GM18507 (cell line): ENCODE measurements at places on chromosomes 3 and 15.

GRCh38 chr15:39219608-39220007 is 361.3 kb upstream of the THBS1 start:
- no peak for DNase-seq

GRCh38 chr15:56484287-56484686 is 19.4 kb upstream of the MNS1 start:
- DNase-seq = no peak

DNA sequence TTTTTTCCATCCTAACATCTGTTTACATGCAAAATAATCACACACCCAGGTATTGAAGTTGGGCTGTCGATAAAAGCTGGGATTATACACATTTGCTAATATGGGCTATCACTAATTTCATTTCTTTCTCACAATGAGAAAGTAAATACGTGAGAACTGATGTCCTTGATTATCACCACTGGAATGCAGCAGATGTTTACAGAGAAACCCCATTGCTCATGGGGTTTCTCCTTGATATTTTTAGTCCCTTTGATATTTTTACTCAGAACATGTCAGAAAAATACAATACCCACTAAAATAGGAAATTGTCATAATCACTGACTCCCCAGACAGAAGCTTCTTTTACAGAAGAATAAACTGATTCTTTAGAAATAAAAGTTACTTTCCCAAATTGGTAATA is 535.1 kb upstream of the CCDC54 start:
- DNase-seq = no peak

- DNase-seq = no peak
Measured at GRCh38 chr3:113169891-113170452, 41.4 kb upstream of the BOC start.

DNA sequence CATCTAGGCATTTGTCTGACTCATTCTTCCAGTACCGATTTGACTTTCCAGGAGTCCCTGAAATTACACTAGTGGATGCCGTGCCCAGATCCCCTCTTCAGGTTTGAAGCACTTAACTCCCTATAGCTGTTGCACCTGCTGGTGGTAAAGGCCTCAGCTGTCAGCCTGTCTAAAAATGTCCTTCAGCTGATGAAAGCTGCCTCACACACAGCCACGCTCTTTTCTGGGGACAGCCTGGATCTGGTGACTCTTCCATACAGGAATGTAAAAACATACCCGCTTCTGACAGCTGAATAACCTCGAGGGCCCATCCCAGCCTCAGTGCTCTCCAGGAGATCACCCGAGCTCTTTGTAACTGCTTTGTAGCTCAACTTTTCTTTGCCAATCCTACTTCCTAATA is 534.1 kb upstream of the GRM7 start:
- no peak for DNase-seq

DNA sequence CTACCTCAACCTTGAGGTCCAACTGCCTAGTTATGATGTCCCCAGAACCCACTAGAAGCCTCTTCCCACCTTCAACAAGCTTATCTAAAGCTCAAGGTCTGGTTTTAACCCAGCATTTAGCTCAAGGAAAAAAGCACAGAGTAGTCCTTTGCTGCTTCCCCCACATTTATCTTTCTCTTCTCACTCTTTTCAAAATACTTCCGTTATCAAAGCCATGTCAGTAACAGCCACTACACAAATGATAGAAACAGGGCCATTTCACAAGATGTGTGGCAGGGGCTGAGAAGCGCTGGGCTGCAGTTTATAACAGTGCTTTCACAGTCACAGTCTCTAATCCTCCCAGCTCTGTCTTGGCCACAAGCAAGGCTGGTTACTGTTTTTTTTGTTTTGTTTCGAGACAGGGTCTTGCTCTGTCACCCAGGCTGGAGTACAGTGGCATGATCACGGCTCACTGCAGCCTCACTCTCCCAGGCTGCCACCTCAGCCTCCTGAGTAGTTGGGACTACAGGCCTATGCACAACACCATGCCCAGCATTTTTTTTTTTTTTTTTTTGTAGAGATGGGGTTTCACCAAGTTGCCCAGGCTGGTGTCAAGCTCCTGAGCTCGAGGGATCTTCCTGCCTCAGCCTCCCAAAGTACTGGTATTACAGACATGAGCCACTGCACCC is 218.8 kb downstream of the OSBPL10 start:
- DNase-seq = no peak

GRCh38 chr3:71101014-71101413 is 482.5 kb downstream of the FOXP1 start:
- no peak for DNase-seq

DNA sequence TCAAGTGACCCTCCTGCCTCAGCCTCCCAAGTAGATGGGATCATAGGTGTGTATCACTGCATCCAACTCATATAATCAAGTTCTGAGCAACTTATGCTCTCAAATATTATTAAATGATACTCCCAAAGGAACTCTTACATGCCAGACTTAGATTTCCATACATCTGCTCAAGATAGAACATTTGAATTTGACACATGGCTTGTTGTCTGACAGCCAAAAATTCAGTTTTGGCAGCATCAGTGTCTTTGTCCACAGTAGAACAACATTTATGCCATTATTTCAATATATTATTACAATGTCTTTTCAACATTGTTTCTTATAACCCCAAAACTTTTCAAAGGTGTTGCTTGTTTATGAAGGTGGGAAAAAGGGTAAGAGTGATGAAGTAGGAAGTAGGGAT is 116.2 kb downstream of the SUCNR1 start:
- DNase-seq = no peak

GRCh38 chr15:40285151-40285550 is 2.3 kb upstream of the ANKRD63 start:
- no peak for DNase-seq

- DNase-seq = no peak
Measured at GRCh38 chr3:30333903-30334302, 272.5 kb upstream of the TGFBR2 start.

DNA sequence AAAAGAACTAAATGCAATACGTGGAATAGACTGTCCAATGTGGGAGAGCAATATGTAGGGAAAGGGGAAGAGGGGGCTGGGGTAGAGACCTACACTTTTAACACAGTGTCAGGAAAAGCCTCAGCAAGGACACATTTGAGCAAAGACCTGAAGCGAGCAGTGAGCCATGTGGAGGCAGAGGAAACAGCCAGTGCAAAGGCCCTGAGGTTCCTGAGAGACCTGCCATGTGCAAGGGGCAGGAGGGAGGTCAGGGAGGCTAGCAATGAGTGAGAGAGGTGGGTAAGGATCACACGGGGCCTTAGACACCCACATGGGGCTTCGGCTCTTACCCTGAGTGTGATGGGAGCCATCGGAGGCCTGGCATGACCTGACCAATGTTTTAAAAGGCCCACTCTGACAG is 181.0 kb downstream of the RAB11A start:
- no peak for DNase-seq

DNA sequence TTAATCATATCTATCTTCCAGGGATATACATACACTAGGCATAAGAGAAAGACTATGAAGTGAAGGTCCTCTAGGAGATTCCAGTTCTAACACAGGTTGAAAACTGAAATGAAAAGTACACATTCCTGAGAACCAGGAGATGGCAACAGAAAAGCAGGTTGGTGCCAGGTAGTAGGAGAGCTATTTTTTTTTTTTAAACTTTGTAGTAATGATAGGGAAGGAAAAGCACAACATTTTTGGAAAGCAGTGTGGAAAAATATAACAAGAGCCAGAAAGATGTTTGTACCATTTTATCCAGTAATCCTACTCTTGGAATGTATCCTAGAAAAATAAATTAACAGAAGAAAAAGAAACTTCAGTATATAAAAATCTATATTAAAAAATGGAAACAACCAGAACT is 189.9 kb downstream of the DTWD1 start:
- no peak for DNase-seq

- DNase-seq = no peak
Measured at GRCh38 chr3:113597596-113598354, 65.4 kb downstream of the SIDT1 start.

GRCh38 chr3:30470496-30470895 is 135.9 kb upstream of the TGFBR2 start:
- DNase-seq = no peak

GRCh38 chr15:27885201-27885600 is 213.9 kb downstream of the OCA2 start:
- DNase-seq = no peak

- no peak for DNase-seq
Measured at GRCh38 chr3:147038481-147038880, 367.9 kb downstream of the ZIC4 start.

- DNase-seq = no peak
Measured at GRCh38 chr3:193556841-193557240, 2.1 kb upstream of the ATP13A4 start.

DNA sequence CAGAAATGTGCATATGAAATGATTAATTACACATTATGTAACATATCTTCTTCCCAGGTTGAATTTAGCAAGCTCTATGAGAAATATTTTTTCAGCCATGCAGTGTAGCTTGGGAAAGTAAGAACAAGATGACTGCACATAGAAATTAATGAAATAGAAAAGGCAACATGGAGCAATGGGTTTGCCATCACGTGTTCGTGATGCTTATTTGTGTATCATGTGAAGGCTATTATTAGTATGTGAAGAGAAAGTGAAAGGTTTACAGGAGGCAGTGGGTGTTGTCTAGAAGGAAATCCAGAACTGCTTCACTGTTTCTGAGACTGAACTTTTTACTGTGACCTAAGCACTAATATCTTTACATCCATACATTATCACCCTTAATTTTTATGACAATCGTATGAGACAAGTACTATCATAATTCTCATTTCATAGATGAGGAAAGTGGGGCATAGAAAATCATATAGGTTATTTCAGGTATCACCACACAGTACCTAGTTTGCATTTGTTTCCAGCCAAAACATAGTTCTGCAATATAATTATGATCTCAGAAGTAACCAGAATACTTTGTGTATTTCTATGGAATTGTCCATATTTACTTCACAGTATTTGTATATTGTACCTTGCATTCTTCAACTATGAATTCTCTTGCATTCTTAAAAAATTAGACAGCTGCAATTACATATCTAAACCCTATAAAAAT is 14.9 kb downstream of the SERPINI1 start:
- DNase-seq = no peak

DNA sequence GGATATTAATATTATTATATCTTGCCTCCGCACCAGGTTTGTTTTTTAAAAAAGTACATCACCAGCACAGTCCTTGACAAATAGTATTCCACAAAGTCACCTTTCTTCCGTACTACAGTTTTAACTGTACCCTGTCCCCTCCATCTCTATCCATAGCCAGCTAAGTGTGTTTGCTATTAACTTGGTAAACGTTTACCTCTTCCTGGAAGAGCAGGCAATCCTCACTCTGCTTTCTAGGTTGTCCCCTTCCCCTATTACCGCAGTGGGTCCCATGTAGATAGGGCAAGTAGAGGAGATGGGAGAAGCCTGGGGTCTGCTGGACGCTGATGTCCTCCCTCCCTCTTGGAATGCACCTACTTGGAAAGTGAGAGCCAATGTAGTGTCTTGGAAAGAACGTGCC is 83.9 kb upstream of the ETV5 start:
- no peak for DNase-seq

- peak; percentile 46 for DNase-seq
Measured at GRCh38 chr3:121660356-121661171, at the start of gene HCLS1. HCLS1 (minus strand) TSS chr3:121660903; CDS start chr3:121658347, 2,556 bp downstream.
